ENCODE measurements at places on chromosomes 1 and 21. TPM values are rescaled to one million over a fixed set of nuclear protein-coding genes. Genes with fewer than 3 reads are reported as not detected.

DNA sequence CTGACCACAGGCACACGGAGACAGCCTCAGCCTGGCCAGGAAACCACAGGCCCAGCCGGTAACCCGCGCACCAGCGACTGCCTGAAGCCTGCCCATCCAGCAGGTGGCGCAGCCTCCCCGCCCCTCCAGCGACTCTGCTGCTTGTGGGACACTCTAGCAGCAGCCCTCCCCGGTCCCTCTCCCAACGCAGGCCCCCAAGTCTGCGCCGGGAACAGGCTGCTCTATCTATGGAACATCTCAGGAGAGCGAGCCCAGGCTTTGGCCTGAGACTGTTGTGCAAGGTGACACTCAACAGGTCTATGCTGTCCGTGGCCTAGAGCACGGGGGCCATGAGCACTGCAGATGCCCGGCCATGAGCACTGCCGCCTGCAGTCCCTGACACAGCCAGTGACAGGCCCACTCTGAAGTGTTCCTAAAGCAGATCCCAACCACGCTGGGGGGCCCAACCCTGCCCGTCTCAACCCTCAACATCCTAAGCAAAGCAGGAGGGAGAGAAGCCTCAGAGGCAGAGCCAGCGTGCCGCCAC, 28.4 kb downstream of the WDR4 start:
- DNase-seq = peak; percentile 84

- DNase-seq = no peak
These were observed 111.3 kb downstream of the TNFSF18 start for GRCh38 chr1:172939475-172939874.

GRCh38 chr1:177703888-177704446, 265.9 kb downstream of the SEC16B start:
- no peak for DNase-seq

GRCh38 chr1:27862671-27863537, 9.4 kb upstream of the THEMIS2 start:
- DNase-seq = no peak

DNA sequence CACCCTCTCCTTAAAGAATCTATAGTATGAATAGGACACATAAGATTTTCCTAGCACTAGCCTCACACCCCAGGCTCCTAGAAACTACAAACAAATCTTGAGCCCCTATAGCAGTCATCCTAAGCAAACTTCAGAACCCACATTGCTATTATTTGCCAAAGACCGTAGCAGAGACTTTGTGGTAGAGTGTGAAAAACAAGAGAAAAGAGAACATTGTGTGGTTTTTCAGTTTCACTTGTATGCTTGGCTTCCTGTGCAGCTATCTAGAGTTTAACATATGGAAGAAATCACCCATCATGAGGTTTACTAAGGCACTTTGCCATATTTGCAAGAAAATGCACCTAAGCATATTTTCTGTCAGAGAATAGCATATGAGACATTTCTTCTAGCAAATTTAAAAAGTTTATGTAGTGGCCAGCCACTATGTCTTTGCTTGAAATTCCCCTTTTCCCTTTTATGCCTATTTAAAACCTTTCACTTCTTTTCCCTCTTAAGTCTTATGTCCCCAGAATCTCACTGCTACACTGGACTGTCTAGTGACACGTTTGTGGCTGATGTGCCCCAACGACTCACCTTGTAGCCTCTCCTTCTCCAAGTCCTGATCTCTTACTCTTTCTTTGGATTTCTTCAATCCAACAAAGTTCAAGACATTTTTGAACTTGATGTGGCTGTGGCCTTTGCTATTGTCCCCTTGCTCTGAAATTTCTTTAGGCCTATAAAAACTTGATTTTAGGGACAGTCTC, 25.6 kb downstream of the CCDC190 start:
- DNase-seq = no peak

DNA sequence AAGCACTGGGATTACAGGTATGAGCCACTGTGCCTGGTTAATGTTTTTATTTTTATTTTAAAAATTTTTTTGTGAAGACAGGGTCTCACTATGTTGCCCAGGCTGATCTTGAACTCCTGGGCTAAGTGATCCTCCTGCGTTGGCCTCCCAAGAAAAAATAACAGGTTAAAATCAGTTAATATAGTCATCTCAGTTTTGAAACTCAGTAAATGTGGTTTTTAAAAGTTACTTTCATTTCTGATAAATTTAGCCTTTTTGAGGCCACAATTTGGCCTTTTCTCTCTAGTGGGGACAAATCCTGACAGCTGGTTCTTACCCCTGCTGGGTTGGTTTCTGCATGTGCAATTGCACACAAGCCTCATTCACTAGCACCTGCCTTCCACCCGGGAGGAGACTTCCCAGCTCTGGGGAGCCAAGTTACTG, 13.3 kb downstream of the PMF1 start:
- DNase-seq = no peak

GRCh38 chr21:33490991-33491372, 534 bp downstream of the DNAJC28 start:
- DNase-seq = no peak

DNA sequence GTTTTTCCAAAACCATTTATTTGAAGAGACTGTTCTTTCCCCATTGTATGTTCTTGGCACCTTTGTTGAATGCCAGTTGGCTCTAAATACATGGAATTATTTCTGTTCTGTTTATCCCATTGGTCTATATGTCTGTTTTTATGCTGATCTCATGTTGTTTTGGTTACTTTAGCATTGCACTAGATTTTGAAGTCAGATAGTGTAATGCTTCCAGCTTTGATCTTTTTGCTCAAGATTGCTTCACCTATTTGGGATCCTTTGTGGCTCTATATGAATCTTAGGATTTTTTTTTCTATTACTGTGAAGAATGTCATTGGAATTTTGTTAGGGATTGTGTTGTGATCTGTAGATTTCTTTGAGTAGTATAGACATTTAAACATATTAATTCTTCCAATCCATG, 139.2 kb upstream of the GPR52 start:
- no peak for DNase-seq

GRCh38 chr1:54081306-54082270, 28.2 kb downstream of the TCEANC2 start:
- DNase-seq = peak; percentile 97

- DNase-seq = no peak
These were observed 18.9 kb downstream of the VN1R5 start for GRCh38 chr1:247274605-247275256.

- no peak for DNase-seq
These were observed 17.7 kb downstream of the MATN1 start for GRCh38 chr1:30705698-30706097.

USP33 gene
- 61.9 TPM for total RNA-seq

PDC gene
- total RNA-seq = not detected

MPL gene
- not detected for total RNA-seq

CTSS gene
- not detected for total RNA-seq

DNTTIP2 gene
- total RNA-seq = 55.5 TPM

ILDR2 gene
- total RNA-seq = 2.4 TPM

Data from GM23338 (cell line).